ENCODE measurements at places on chromosomes 6 and 20.
A peak's percentile ranks its signal among the peaks of the same experiment; 100 is the strongest.

GRCh38 chr6:62035952-62036351 lies 250.1 kb downstream of the KHDRBS2 start:
- no peak for DNase-seq

- DNase-seq = no peak
Measured at GRCh38 chr6:4756247-4756646, 20.0 kb upstream of the CDYL start.

DNA sequence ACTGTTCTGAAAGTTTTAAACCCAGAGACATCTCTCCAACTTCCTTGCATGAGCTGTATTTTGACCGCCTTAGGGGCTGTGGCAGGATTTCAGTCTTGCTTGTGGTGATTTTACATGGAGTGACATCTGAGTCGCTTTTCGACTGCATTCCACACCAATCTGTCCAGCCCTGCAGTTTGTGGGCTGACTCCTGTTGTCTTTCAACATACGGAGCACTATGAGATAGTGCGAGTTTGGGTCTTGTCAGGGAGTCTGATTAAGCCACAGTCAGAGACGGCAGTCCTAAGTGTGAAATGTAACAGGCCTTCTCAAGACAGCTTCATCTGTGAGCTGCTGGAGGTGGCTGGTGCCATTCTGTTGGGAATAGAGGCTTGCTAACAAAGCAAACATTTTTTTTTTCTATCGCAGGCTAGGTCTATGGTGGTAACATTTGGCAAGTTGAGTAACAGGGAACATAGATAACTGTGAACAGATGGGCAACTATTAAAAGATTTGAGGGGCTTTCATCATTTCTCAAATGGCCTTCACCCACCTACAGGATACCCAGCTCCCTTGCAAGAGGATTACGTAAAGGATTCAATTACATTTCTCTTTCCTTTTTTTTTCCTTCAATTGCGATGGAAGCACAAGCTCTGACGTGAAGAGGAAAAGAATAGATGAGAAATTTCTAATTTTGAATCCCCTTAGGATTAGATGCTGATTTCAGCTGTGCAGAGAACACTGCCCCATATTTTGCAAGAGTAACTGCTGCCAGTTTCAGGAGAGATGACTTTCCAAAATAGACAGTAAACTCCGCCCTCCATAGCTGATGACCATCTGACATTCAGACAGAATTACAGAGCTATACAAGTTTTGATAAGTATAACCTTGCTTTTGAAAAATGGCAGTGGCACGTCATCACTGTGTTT lies 25.1 kb downstream of the CAP2 start:
- no peak for DNase-seq

- no peak for DNase-seq
Measured at GRCh38 chr6:152118678-152119077, 311.2 kb downstream of the ESR1 start.

- no peak for DNase-seq
Measured at GRCh38 chr6:137417396-137417795, 76.8 kb downstream of the OLIG3 start.

- no peak for DNase-seq
Measured at GRCh38 chr6:152462716-152463115, 174.4 kb downstream of the SYNE1 start.

- DNase-seq = no peak
Measured at GRCh38 chr20:63688228-63689045, 8.0 kb upstream of the TNFRSF6B start.

DNA sequence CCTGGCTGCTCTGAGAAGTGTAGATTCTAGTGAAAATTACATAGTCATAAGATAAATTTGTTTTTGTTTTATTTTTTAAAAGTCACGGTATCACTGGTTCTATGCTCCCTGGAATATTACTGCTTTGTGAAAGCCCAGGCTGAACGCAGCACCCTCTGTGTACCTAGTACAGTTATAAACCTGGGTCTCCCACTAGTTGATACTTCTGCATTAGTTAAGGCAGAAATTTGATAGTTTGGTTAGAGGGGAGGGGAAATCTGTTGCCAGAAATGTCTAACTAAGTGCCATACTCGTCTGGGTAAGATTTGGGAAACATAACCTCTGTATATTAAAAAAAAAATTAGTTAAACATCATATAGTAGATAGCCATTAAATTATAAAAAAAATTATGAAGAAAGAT lies 110.6 kb upstream of the TRAF3IP2 start:
- no peak for DNase-seq

DNA sequence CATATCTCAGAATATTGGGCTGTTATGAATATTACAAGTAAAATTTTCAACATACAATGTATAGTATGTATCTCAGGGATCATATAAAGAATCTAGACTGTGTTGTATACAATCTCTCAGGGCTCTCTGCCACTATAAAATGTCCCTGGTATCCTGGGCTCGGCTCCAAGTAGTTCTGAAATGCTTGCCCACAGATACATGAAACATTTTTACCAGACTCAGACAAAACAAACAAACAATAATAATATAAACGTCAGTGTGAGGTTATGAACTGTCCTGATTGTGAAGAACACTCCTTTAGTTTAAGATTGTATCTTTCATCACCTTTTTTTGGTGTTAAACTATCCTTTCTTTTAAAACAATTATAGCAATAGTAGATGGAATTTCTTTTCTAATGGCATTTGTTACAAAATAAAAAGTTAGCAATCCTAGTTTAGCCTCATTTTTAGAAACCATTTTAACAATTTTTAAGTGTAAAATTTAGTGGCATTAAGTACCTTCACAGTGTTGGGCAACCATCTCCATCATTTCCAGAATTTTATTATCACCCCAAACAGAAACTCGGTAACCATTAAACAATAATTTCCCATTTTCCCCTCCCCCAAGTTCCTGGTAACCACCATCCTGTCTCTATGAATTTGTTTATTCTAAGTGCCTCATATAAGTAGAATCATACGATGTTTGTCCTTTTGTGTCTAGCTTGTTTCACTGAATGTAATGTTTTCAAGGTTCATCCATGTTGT lies 17.4 kb upstream of the LY86 start:
- no peak for DNase-seq

DNA sequence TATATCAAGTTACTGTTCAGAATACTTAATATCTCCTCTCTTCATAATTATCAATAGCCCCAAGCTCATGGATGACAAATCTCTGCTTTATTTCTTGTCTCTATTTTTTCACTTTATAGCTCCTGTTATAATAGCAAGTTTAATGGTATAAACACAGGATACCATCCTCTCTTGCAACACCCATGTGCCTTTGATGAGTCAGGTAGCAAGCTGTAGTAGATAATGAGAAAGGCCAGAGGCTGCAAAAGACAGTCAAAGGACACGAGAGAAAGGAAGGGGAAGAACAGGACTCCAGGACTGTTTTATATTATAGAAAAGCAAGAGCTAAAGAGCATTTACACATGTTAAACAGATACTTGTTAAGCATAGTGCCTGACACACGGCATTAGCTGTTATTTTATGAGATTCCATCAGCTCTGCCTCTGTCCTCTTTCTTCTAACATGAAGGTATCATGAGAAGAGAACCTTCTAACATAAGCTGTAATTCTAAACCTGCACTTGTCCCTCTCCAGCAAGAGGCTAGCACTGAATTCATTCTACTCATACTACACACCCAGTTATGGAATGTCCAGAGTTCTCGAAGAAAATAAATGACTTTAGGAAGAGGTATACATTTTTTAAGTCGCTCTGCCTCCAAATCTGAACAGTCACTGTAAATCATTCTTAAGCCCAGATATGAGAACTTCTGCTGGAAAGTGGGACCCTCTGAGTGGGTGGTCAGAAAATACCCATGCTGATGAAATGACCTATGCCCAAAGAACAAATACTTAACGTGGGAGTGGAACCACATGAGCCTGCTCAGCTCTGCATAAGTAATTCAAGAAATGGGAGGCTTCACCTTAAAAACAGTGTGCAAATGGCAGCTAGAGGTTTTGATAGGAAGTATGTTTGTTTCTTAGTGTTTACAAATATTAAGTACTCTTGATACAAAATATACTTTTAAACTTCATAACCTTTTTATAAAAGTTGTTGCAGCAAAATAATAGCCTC lies 45.0 kb downstream of the NT5E start:
- DNase-seq = no peak

- DNase-seq = no peak
Measured at GRCh38 chr6:56850626-56851025, 104.3 kb upstream of the BEND6 start.

GRCh38 chr6:22643780-22644179 lies 74.4 kb downstream of the HDGFL1 start:
- DNase-seq = no peak

DNA sequence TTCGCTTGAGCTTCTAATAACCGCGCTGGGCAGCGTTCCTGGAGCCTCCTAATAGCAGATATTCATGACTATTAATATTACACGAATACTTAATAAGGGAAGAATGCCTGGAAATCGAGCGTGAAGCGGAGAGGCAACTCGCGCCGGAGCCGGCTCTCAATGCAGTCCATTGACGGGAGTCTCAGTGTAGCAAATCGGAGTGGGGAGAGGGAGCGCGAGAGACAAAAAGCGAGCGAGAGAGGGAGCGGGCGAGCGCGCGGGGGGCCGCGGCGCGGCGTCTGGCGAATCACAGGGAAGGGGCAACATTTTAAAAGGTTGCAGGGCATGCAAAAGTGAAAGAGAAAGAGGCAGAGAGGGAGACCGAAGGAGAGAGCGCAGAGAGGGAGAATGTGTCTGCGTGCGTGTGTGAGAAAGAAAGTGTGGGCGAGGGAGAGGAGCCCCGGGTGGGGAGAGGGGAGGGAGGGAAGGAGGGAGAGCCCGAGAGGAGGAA lies 2.9 kb downstream of the TFAP2A start:
- peak; percentile 77 for DNase-seq

DNA sequence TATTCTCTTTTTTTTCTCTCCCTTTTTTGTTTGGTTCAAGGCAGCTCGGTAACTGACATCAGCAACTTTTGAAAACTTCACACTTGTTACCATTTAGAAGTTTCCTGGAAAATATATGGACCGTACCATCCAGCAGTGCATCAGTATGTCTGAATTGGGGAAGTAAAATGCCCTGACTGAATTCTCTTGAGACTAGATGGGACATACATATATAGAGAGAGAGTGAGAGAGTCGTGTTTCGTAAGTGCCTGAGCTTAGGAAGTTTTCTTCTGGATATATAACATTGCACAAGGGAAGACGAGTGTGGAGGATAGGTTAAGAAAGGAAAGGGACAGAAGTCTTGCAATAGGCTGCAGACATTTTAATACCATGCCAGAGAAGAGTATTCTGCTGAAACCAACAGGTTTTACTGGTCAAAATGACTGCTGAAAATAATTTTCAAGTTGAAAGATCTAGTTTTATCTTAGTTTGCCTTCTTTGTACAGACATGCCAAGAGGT lies 10.6 kb downstream of the HEY2 start:
- DNase-seq = no peak

DNA sequence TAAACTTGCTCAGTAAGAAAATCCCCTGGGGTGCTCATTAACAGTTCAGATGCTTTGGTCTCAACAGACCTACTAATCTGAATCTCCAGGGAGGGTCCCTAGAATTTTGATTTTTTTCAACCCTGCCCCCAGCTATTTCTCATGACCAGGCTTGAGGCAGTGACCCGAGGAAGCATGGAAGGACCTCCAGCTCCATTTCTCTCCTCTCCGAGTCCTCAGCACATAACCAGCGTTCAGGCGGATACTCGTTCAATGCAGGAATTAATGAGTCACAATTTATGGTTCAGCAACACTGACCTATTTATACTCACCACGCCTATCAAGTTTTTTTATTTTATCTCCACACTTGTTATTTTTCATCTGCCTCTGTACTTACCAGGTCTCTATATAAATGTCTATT lies 369.2 kb upstream of the CDH4 start:
- no peak for DNase-seq

GRCh38 chr20:47733892-47734291 lies 51.4 kb downstream of the SULF2 start:
- DNase-seq = no peak

- no peak for DNase-seq
Measured at GRCh38 chr6:7958464-7958863, 47.9 kb upstream of the TXNDC5 start.

DNA sequence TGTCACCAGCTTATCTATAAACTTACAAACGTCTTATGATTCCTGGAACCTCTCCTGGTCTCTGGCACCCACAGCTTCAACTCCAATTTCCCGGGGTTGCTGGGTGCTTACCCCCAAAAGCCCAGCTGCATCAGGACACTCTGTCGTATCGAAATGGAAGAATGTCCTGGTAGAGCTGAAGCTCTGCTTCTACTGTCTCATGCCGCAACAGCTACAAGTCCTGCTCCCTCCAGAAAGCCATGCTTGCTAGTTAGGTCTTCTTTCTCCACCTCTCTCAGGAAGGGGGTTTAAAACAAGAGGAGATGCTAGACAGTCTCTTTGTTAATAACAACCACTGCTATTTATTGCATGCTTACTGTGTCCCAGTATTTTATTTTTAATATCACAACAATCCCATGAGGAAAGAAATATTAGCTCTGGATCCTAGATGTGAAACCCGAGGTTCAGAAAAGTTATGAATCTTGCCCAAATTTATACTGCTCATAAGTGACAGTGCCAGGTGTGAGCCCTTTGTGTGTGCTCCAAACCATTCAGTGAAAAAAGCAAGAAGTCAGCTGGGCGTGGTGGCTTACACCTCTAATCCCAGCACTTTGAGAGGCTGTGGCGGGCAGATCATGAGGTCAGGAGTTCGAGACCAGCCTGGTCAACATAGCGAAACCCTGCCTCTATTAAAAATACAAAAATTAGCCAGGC lies 82.3 kb upstream of the GCM1 start:
- DNase-seq = no peak

- DNase-seq = no peak
Measured at GRCh38 chr6:110399219-110400071, 15.9 kb downstream of the DDO start.

DNA sequence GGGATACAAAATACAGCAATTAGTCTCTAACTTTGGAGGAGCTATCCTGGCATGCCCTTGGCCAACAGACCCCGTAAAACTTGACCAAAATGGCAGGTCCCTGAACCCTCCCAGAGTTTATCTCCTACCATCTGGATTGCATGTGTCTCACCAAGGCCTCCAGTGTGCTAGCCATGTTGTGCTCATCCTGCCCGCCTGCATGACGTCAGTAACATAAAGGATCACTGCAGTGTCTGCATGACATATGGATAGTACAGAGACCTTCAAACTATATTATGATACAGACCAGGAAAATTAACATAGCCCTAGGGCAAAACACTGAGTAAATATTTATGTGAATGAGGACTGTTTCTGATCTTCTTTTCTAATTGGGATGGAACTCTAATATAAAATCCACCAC lies 25.3 kb downstream of the CPXM1 start:
- no peak for DNase-seq

DNA sequence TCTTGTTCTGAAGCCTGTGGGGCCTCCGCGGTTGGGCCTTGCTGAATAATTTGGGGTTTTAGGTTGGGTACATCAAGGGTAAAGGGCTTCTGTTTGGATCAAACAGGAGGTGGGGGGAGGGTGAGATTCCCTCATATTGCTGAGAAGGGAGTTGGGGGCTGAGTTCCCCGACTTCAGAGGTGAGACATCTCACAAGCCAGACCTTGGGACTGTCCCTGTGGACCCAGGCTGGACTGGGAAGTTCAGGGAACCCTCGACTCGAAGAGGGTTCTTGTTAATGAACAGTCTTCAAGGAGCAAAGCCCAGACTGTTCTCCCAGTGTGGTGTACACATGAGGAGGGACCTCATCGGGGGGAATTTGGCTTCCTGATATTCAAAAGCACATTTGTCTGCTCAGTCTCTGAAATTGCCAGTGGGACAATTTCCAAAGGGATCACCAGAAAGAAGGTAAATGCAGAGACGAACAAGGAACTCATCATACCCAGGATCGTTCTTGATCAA lies 118.5 kb downstream of the SYCP2 start:
- peak; percentile 9 for DNase-seq

- DNase-seq = no peak
Measured at GRCh38 chr20:8330785-8331695, 199.0 kb downstream of the PLCB1 start.
